ENCODE measurements at places on chromosomes 6 and 20. TPM values are rescaled to one million over a fixed set of nuclear protein-coding genes. Genes with fewer than 3 reads are reported as not detected.

- H3K4me1 ChIP-seq: peaks cover 36% of the 10 kb centered on the region
- H3K27me3 ChIP-seq: no peaks in the 10 kb centered on the region
- peak overlapping the region; percentile 82 for H3K27ac ChIP-seq
- peaks cover 10% of the 10 kb centered on the region for H3K36me3 ChIP-seq
Measured at GRCh38 chr6:125816828-125817280, 26.1 kb downstream of the NCOA7 start.

DNA sequence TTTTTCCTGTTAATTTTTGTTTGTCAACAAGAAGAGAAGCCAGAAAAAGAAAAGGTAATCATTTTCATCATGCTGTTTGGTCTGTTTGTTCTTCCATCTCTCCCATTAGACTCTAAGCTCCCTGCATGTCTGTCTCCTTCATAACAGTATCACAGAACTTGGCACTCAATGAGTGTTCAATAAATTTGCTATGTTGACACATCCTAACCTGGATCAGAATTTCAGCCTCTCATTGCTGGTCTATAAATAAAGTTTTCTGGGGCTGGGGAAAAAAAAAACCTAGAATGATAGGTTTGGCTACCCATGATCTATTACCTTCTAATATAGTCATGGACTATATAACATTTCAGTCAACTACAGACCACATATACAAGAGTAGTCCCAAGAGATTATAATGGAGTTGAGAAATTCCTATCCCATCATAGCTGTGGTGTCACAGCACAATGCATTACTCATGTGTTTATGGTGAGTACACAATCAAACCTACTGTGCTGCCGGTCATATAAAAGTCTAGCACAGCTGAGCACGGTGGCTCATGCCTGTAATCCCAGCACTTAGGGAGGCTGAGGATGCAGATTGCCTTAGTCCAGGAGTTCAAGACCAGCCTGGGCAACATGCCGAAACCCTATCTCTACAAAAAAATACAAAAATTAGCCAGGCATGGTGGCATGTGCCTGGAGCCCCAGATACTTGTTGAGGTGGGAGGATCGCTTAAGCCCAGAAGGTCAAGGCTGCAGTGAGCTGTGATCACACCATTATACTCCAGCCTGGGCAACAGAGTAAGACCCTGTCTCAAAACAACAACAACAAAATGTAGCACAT, 5.9 kb downstream of the NUDT3 start:
- H3K27ac ChIP-seq: no peak overlapping the region
- H3K36me3 ChIP-seq: no peaks in the 10 kb centered on the region
- no peaks in the 10 kb centered on the region for H3K4me1 ChIP-seq
- no peak overlapping the region for H3K4me3 ChIP-seq

DNA sequence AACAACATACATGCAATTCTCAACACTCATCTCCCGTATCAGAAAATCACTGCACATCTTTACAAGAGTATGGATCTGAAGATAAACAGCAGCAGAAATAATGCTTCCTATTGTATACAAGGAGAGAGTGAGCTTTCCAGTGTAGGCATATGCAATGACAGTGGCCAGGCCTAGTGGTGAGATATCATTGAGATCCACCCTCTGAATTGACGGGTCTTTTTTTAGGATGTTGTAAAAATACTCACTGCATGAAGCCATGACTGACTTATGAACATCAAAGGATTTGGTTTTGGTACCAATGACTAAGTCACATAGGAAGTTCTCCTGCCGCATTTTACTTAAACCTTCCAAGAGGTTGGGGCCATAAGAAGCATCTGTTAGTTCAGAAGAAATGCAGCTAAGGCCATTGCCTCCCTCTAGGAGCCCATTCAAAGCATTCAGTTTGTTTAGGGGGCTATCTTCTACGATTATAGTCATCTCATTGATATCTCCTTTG, 10.8 kb downstream of the KLHL31 start:
- no peak overlapping the region for H3K27ac ChIP-seq
- DNase-seq: no peak
- H3K36me3 ChIP-seq: no peaks in the 10 kb centered on the region
- no peak overlapping the region for H3K4me3 ChIP-seq
- peaks cover 8% of the 10 kb centered on the region for H3K4me1 ChIP-seq

Gene CTAGE9
- polyA plus RNA-seq: not detected
